SK-N-MC (cell line): ENCODE measurements at places on chromosomes 11 and 22.

DNA sequence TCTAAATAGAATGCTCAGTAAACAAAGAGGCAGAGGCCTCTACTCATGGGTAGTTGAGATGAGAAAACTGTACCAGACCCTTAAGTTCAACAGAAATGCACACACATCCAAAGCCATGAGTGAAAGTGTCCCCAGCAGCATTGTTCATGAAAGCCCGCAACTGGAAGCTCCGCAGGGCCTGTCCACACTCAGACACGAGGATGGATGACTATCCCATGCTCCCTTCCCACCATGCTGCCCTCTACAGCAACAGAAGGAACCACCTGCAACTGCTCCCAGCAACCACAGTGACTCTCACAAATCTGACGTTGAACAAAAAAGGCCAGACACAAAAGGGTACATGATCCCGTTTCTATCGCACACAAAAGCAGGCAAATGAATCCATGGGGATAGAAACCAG lies 76.9 kb upstream of the ANO1 start:
- DNase-seq = no peak

DNA sequence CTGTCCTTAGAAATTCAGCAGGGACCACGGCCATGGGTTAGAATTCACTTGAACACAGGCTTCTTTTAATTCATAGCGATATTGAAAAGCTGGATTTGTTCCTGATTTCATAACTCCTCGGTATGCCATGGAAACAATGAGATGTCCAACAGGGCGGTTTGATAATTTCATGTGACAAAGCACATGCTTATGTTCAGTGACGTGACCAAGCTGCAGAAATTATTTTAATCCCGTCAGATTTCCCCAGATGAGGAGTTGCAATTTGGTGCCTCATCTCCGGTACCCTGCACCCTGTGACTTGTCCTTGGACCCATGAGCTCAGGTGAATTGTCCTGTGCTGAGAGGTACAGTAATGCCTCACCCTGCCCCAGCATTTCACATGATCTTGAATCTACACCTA lies 81.7 kb downstream of the C11orf91 start:
- DNase-seq = no peak

DNA sequence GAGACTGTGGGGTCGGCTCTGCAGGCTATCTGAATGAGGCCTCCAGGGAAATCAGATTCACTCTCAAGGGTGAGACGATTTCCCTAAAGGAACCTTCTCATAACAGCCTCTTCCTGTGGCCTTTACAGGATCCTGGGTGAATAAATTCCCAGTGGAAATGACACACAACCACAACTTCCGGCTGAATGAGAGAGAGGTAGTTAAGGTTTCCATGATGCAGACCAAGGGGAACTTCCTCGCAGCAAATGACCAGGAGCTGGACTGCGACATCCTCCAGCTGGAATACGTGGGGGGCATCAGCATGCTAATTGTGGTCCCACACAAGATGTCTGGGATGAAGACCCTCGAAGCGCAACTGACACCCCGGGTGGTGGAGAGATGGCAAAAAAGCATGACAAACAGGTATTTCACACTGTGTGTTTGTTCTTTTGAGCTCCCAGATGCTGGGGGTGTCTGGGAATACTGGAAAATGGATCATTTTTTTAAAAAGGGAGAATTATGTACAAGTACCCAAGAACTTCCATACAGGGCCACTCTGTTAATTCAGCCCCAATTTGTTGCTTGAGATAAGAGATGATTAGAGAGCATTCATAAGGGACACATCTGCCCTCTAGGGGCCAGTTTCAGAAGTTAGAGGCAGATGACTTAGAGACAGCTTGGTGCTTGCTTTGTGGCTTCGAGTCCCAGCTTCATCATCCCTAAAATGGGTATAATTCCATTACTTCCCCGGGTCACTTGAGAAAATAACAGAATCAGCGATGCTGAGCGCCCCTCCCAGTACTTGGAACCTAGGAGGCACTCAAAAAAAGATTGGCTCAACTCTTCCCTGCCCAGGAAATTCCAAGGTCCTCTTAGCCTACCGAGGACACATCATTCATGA lies 10.2 kb downstream of the SERPIND1 start:
- peak; percentile 24 for DNase-seq

GRCh38 chr11:41943656-41944055 lies 484.2 kb upstream of the LRRC4C start:
- DNase-seq = no peak

DNA sequence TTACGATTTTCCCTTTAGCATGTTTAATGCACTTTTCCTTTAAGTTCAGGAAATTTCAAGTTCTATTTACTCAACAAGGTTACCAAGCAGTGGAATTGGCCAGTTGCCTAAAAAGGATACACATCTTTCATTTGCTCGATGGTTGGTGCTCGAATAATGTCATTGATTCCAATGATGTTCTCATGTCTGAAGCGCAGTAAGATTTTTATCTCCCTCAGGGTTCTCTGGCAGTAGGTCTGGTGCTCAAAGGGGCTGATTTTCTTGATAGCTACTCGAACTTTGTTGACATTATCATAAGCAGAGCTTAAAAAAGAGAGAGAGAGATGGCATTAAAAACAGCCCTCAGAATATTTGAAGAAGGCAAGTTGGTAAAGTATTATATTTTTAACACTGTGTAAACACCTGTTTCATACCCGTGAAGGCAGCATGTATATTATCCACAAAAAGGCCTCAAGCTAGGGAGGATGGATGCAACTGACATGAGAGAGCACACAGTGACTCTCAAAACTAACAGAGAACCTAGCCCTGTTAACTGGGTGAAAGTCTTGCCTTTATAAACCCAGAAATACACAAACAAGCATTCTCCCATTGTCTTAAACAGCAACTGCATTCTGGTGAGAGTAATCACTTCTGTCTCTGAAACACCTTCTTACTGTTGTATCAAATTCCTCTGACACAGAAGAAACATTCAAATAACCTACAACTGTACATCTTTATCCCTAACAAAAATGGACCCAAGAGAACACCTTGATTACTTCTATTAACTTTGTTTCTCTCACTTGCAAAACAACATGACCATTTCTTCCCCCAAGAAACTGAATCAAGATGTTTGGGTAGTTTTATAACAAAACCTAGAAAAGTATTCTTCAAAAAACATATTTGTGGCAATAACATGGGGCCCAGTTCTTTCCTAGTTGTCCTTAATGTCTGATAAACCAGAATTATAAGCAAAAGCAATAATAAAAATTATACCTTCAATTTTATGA lies 59.6 kb downstream of the MAPK1 start:
- DNase-seq = no peak

- no peak for DNase-seq
Measured at GRCh38 chr11:63499874-63500273, 6.0 kb upstream of the LGALS12 start.

- no peak for DNase-seq
Measured at GRCh38 chr11:2328021-2328420, 26.2 kb downstream of the TSPAN32 start.

DNA sequence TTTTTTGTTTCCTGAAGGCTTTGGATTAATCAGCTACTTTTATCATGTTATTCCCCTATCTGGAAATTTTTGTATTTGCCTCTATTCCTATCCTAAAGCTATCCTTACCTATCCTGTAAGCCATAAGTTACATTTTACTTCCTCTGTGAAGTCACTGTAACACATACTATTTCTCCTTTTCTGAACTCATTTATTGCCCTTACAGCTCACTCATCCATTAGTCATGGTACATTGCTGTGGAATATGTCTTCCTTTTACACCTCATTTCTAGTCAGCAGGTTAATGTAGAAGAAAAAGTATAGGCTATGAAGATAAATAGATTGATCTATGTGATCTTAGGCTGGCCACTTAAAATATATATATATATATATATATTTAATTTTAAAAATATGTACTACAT lies 28.0 kb downstream of the SWAP70 start:
- DNase-seq = no peak

DNA sequence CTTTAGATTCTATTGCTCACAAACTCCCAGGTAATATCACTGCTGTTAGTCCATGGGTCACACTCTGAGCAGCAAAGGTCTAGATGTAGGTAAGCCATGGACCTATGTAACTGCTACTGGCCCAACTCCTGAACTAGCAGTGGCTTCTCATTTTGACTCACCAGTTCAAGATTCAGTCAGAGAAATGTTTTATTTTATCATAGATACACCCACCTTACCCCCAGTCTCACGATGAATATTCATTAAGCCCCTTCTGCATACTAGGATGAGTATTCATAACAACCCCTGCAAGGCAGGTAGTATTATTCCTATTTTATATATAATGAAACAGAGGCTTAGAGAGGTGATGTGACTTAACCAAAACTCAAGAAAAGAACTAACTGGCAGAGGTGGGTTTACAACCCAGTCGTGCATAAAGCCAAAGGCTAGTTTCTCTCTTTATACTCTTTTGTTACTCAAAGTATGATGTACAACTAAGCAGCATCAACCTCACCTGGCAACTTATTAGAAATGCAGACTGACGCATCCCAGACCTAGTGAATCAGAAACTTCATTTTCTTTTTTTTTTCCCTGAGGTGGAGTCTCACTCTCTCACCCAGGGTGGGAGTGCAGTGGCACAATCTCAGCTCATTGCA lies 957.6 kb upstream of the CCDC90B start:
- DNase-seq = no peak

DNA sequence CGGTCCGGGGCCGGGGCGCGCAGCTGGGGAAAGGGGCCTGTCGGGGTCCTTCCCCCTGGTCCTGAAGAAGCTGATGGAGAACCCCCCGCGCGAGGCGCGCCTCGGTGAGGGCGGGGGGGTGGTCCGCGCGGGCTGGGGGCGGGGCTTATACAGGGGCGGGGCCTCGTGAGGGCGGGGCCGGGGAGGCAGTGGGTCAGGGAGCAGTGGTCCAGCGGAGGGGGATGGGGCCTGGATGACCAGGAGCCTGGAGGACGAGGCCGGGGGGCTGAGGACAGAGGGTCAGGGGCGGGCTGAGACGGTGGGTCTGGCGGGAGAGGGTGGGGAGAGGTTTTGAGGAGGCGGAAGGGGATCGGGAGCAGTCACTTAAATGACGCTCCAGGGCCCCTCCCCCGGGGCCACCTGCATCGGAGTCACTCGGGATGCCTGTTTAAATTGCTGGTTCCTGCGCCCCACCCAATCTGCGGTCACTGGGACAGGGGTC lies 396 bp downstream of the TEF start:
- DNase-seq = no peak

DNA sequence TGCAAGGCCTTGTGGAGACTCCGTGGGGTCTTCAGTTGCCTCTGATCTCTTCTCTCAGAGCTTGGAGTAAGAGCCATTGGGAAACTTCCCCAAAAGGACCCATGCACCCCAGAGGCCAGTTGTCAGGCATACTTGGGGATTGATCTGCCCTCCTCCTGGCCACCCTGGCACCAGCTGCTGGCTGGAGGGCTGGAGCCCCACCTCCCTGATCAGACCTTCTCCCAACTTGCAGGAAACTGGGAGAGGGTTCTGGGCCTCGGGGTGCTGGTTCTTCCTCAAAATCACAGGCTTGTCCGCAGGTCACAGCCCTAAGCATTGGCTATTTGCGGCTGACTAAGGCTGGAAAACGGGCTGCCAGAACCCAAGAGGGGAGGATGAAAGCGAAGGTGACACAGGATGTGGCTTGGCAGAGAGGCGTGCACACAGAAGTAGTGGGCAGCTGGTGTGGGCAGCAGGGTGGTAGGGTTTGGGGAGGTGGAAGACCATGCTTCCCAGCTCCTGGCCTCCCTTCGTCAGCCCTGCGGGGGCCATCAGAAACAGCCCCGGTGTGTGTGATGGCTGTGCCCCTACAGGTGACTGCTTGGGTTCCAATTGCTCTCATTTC lies 1.3 kb upstream of the DGKZ start:
- DNase-seq = no peak
